Suppressor macrophage treated with lipopolysaccharide for 1 hour (primary cell): ENCODE measurements at places on chromosomes 4 and X.

DNA sequence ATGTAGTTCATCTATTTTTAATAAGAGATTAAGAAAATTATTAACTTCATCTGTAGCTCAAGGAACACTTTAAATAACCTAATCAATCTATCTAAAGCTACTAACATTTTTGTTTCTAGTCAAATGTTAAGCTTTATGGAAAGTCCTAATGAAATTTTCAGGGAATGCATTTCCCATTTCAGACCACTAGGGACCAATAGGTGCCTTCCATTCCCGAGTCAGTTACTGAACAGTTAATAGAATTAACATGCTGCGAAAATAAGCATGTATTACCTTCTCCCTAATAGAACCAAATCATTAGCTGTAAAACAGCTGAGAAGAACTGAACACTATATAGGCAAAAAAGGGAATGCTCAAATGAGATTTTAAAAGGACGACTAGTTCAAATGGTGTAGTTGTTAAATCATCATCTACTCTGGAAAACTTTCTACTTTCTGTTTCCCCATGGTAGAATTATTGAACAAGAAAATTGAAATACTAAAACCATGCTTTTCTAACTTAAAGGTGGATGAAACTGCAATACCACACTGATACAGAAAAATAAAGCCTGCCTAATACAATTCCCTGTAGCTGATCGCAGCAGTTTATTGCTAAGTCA is 22.5 kb downstream of the STX18 start:
- DNase-seq = no peak

GRCh38 chr4:17096692-17097091 is 198.2 kb upstream of the LDB2 start:
- DNase-seq = no peak

- DNase-seq = no peak
Observed at GRCh38 chr4:99891351-99891750, 2.9 kb downstream of the LAMTOR3 start.

GRCh38 chr4:25817059-25817681 is 45.6 kb downstream of the SEL1L3 start:
- no peak for DNase-seq

- DNase-seq = no peak
Observed at GRCh38 chr4:1104647-1105046, 8.7 kb downstream of the RNF212 start.

DNA sequence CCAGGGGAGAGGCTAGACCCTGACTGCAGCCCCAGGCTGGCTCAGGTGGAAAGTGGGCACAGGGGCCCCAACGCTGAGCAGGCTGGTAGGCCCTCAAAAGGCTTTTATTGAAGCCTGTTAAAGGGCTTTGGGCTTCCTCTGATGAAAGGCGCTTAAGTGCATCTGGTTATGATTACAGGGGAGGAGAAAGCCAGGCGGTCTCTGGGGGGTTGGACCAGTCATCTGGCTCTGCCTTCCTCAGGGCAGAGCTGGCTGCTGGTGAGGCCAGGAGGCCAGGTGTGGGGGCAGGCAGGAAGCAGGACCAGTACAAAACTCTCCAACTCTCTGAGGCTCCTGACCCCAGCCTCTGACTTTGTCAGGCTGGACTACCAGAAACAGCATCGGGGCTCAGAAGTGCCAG is 68.8 kb upstream of the BCOR start:
- DNase-seq = no peak

GRCh38 chrX:87805829-87806490 is 288.4 kb downstream of the KLHL4 start:
- no peak for DNase-seq

DNA sequence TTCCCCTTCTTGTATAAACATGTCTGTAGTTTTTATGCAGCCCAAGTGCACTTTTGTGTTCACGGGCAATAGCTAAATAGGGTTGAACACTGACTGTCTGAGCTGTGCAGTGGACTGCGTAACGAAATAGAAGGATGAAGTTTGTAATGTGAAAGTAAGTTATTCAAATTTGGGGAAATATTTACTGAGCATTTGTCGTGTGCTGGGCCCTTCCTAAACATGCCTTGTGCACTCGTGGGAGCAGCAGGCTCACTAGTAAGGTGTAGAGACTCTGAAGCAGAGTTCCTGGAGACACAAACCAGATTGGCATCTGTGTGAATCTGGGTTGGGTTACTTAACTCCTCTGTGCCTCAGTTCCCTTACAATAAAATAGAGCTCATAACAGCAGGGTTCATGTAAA is 51.7 kb upstream of the C1QTNF7 start:
- no peak for DNase-seq

GRCh38 chr4:40187386-40187906 is 9.4 kb upstream of the RHOH start:
- no peak for DNase-seq

- peak; percentile 30 for DNase-seq
Observed at GRCh38 chrX:31293409-31293808, 221.6 kb upstream of the FTHL17 start.

DNA sequence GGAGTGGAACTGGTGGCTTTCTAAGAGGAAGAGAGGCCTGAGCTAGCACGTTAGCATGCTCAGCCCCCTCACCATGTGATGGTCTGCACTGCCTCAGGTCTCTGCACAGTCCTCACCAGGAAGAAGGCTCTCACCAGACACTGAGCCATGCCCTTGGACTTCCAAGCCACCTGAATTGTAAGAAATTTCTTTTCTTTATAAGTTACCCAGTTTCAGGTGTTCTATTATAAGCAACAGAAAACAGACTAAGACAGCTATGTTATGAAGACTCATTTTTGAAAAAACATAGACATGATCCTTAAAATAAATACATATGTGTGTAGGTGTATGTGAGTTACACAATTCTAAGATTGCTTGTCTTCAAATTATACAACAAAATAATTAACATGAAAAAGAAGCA is 74.7 kb downstream of the CEP44 start:
- DNase-seq = no peak

- DNase-seq = no peak
Observed at GRCh38 chrX:133918361-133918771, 67.0 kb downstream of the GPC3 start.

- DNase-seq = no peak
Observed at GRCh38 chr4:110184140-110184790, 14.2 kb downstream of the ELOVL6 start.

DNA sequence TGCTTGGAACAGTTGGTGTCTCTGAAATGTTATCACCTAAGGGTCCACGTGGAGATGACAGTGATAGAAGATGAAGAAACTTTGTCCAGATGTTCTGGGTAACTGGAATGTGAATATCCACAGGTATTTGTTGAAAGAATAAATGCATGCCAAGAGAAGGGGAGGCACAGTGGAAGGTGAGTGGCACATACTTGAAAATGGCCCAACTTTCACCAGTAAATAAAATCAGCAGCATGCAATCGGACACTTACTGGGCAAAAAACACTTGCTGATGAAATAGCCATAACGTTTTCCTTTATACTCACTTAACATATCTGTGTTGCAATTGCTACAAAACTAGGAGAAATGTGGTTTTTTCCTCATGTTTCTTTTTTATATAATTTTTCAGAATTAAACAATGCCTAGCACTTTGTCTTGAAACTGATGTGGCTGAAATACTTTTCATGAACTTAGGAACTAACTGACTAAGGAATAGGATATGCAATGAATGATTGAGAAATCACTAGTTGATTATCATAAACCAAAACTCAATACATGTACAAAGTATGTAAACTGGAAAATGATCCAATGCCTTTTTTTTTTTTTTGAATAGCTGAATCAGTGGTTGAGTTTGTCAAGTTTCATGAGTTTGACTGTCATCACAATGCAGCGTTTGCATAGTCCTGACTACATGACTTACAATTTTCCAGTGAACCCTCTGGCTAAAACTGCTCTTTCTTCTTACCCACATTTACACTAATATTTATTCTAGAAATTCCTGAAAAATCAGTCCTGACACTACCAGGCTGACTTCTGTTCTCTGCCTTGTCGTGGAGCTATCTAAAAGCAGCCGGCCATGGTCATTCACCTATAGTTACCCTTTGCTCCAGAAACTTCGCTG is 127.4 kb downstream of the CPE start:
- no peak for DNase-seq

GRCh38 chrX:119899125-119899524 is 3.4 kb downstream of the AKAP14 start:
- peak; percentile 62 for DNase-seq

GRCh38 chr4:12084690-12085089 is 656.0 kb upstream of the HS3ST1 start:
- no peak for DNase-seq

- DNase-seq = no peak
Observed at GRCh38 chr4:158849681-158850080, 80.9 kb downstream of the FNIP2 start.

DNA sequence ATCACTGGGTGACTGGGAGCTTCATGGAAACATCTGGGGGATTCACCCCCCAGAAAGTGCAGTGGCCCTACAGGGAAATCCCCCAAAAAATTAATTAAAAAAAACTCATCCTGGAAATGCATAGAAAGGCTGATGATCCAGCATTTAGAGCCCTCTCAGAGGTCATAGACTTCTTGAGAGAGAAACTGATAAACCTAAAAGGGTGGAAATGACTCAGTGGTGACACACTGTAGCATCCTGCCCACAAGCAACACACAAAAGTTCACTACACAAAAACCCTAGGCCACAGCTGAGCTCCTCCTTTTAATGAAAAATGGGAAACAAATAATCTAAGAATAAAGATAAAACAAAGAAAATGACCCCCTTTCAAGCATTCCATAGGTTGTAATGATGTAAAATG is 911.5 kb downstream of the GLUD2 start:
- DNase-seq = no peak

- no peak for DNase-seq
Observed at GRCh38 chrX:129629837-129630236, 24.9 kb downstream of the APLN start.

GRCh38 chr4:126405369-126405982 is 1090.7 kb downstream of the FAT4 start:
- DNase-seq = peak; percentile 3

DNA sequence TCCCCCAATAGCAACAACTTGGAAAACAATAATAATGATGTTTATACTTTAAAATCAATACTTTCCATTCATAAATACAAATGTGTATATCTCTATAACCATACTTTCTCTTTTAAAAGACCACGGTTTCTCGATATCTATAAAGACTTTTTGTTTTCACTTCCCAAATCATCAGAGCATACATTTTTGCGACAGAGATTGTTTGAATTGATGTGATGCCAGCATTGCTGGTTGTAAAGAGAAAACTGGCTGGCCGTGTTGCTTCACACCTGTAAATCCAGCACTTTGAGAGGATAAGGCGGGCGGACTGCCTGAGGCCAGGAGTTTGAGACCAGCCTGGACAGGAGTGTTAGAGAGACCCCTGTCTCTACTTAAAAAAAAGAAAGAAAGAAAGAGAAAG is 77.6 kb upstream of the ZNF518B start:
- no peak for DNase-seq

GRCh38 chr4:83722730-83723269 is 186.9 kb downstream of the GPAT3 start:
- DNase-seq = no peak
